CD4-positive, alpha-beta T cell treated with Interferon alpha-2 for 1 hour (primary cell): ENCODE measurements at places on chromosomes 4 and X.

DNA sequence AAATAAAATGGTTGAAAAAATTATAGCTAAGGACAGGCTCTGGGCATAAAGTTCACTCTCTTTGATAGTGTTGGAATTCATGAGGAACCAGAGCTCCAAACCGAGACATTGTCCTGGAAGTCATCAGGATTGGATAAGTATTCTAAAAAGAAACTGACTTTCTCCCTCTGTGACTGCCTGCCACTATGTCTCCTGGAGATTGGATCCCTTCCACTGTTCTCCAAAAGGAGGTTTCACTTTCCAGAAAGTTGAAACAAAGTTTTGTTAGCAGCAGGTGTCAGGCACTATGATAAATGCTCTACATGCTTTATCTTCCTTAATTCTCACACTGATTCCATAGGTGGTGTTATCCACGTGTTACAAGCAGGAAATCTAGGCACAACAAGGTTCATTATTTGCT lies 16.8 kb downstream of the BANK1 start:
- DNase-seq: no peak

DNA sequence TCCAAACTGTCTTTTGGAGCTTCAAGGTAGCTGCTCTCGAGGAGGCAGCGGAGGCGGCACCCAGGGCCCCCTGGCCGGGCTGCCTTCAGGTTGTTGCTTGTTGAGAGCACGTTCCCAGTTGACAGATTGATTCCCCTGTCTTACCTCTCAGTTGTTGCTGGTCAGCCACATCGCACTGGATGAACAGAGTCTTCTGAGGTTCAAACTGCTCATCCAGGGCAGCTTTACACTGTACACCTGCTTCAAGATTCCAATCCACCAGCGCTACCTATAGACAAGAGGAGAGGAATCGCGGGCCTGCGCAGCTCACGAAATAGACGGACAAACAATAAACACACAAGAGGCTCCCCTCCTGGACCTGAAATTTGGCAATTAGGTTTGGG lies 497 bp downstream of the HPGD start:
- no peak for DNase-seq

DNA sequence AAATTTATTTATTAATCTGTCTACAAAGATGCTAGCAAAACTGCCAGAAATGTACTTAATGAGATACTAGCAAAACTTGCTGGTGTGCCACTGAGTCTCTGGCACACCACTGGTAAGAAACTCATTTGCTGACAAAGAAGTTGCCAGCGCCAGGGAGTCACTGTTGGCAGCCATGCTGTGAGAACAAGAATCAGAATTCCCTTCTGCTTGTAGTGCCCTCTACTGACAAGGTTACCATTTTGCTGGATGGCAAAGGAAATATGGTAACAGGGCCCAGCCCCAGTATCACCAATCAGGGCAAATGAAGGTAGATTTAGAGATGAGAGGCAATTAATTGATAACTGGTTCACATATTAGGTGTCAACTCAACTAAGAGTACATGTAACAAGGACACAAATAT lies 750.1 kb upstream of the ADGRL3 start:
- no peak for DNase-seq

- peak; percentile 82 for DNase-seq
Observed at GRCh38 chr4:26197018-26197779, 123.6 kb upstream of the RBPJ start.

GRCh38 chrX:124829930-124830329 lies 483.6 kb downstream of the SH2D1A start:
- DNase-seq: no peak

DNA sequence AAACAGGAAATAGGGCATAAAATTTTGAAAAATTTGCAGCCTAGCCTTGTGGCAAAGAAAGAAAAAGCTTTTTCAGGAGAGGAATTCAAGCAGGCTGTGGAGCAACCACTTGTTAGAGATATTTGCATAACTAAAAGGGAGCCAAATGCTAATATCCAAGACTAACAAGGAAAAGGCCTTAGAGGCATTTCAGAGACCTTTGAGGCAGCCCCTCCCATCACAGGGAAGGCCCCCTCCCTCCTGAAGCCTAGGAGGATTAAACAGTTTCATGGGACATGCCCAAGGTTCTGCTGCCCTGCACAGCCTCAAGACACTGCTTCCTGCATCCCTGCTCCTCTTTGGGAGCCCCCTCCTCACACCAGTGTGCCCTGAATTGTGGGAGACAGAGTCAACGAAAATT lies 275.4 kb upstream of the SFRP2 start:
- DNase-seq: no peak

- no peak for DNase-seq
Observed at GRCh38 chr4:42436928-42437565, 39.8 kb downstream of the SHISA3 start.

GRCh38 chr4:48205107-48205506 lies 64.5 kb downstream of the TEC start:
- DNase-seq: no peak

- DNase-seq: peak; percentile 21
Observed at GRCh38 chrX:37785569-37785968, 5.7 kb downstream of the CYBB start.

DNA sequence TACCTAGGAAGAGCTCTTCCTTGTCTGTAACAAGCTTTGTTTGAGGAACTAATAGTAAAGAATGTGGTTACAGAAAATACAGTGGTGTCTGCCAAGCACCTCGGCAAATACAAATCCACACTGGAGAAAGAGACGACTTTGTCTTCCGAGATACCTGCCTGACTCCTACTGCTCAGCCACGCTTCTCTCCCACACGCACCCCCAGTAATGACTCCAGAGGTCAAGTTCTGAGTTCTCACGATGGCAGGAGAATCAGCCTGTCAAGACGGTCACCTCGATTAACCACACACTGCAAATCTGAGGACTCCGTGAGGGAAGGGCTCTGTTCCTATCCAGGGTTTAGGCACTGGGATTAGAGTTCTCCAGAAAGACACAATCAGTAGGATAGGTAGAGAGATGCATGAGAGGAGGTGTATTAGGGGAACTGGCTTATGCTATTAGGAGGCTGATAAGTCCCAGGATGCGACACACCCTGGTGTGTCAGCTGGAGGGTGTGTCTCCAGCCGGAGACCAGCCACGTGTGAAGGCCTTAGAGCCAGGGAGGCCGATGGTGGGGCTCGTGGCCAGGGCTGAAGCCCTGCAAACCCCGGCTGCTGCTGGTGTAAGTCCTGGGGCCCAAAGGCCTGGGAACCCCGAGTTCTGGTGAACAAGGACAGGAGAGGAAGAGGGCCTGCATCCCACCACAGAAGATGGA lies 8.4 kb upstream of the TRIML2 start:
- DNase-seq: no peak
